ENCODE measurements at places on chromosomes 11 and 22. TPM values are rescaled to one million over a fixed set of nuclear protein-coding genes. Genes with fewer than 3 reads are reported as not detected.
A peak's percentile ranks its signal among the peaks of the same experiment; 100 is the strongest.

Gene HBG1
- total RNA-seq, result not detected

Gene PPM1F
- 25.5 TPM for total RNA-seq

Gene EML3
- 23.7 TPM for total RNA-seq

Gene MUC5B
- not detected for total RNA-seq

Gene DBX1
- not detected for total RNA-seq

Gene ARL2
- total RNA-seq, result 140 TPM

Gene PARVB
- 85.9 TPM for total RNA-seq

Gene GRK2
- total RNA-seq, result 54.0 TPM

GRCh38 chr22:49724030-49724892 is 103.4 kb downstream of the BRD1 start:
- DNase-seq, result no peak

DNA sequence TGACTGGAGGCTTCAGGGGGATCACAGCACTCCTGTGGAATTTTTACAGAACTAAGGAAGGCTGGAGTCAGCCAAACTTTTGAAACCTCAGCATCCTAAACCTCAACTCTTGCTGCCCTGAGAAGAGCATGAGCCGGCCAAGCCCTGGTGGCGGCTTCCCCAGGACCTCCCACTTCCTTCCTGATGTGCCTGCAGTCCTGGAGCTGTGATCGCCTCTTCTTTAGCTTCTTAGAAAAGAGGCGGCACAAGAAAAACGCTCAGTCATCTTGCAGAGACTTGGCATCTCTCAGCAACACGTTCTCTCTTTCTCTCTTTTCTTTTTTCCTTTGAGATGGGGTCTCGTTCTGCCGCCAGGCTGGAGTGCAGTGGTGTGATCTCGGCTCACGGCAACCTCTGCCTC is 40.4 kb upstream of the AMPD3 start:
- peak; percentile 47 for DNase-seq

DNA sequence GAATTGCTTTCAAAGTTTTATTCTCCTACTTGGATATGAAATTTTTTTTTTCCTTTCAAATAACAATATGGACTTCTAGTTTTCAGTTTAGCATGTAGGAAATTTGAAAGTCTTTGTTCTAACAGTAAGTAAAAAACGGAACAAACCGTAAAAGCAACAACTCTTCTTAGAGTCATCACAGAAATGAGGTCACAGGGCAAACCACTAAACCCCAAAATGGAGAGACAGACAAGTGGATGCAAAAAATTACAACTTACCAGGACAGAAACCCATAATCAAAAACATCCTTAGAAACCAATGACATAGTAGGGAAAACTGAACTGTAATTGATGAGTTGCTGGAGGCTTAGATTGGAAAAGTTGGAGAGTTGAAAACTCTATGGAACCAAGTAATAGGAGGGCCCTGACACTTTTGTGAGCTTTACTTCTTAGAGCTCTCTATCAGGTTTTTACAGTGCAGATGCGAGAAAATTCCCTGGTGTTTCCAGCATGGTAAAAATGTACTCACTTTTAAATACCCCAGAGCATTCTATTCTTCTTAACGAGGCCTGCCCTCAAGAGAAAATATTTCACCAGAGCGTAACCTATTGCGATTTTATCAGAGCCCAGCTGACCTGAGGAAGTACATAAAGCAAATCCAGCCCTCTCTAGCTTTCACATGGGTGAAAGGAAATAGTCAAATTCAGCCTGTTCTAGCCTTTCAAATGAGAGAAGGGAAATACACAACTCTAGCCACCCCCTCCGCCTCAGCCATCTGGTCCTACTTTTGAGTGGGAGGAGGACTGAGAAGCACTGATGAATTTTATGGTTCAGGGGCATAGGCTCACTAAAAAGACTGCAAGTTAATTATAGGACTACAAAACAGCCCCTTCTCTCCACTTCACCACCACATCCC is 39.1 kb downstream of the CASP12 start:
- DNase-seq, result no peak

- no peak for DNase-seq
These were observed 6.8 kb upstream of the CTSD start for GRCh38 chr11:1770528-1770927.

GRCh38 chr11:12467610-12468009 is 90.2 kb downstream of the PARVA start:
- DNase-seq, result no peak

- DNase-seq, result no peak
These were observed 16.5 kb downstream of the NAP1L4 start for GRCh38 chr11:2975594-2975993.

DNA sequence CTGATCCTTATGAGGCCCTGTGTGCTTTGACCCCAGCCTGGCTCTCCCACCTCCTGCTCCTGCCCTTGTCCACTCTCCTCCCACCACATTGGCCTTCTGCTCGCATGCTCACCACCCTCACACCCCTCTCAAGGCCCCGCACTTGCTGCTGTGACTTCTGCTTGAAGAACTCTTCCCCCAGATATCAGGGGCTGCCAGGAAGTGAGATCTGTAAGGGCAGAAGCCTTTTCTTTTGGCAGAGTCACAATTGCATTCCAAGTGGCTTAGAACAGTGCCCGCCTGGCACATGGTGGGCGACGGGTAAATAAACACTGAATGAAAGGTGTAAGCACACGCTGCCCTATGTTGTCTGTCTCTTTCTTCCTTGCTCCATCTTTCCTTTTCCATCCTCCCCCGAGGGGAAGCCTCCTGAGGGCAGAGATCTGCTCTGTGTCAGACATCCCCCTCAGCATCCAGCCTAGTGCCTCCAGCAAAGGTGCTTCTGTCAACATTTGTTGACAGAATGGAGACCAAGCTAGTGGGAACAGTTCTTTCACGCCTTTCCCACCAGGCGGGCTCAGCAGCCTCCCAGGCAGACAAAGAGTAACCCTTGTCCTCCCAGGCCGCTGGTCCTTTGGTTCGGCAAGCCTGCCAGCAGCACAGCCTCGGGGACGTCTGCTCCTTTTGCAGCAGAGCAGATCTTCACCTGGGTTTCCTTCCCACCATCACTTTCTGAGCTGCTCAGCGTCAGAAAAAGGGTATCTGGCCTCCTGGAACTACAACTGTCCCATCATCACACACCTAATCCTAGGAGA is 10.0 kb upstream of the PEX26 start:
- DNase-seq, result peak; percentile 31

DNA sequence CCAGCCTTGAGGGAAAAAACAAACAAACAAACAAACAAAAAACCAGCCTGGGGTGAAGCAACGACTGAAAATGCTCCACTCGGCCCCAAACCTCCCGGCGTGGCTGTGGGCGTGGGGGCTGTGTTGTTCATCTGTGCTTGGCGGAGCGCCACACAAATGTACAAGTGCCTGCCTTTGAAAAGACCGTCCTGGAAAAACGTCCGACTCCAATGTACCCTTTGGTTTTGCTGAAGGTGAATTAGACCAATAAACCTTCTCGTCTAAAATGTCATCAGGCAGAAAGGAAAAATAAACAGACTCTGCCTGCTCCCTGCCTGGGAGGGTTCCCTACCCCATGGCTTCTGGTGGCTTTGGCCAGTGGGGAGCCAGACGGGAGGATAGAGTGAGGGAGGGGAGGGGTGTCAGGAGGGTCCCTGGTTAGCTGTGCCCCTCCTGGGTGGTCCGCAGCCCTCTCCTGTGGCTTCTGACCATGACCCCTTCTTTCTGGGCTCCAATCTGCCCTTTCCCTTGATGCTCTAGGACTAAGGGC is 93.9 kb downstream of the TRMU start:
- DNase-seq, result no peak

DNA sequence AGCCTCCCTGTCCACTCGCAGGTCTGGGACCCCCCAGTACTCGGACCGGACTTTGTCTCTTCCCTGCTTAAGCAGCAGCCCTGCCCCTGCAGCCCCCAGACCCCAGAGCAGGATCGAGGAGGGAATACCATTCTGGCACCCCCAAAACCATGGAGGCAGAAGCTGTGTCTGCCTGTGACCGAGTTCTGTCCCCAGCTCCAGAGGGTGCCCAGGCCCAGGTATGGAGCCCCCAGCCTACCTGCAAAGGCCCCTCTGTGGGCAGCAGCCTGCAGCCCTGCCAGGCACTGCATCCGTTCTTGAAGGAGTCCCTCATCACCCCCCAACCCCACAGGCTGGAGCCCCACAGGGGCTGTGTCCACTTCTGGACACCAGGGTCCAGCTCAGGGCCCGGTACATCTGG is 163.8 kb downstream of the BRD1 start:
- no peak for DNase-seq

DNA sequence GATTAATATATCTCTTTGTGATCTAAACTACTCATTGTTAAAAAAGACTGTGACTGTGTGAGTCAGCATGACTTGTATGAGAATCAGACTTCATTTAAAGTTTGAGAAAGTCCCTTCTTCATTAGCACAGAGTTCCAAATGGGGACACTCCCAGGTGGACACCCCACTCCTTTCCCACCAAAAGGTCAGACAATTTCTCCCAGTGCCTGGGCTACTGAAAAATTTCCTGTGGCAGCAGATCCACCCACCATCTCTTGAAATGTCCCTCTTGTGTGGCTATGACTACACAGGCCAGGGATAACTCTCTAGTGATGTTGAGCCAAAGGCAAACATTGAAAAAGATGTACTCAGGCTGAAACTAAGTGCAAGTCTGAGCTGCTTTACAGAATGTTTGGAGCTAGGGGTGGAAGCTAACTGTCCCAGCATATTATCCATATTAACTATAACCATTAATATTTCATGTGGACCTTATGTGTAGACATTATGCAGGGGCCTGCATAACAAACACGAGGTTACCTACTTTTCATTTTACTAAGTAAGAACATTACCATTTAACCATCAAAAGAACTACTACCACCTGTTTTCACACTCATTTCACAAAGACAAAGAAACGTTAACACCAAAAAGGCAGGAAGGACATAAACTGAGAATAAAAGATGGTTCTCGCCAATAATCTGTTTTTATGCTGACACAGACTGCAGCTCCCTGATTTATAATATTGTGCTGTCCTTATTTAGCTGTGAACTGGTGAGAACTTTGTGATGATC is 44.8 kb downstream of the MMP20 start:
- DNase-seq, result no peak

- DNase-seq, result no peak
These were observed 17.6 kb upstream of the COMT start for GRCh38 chr22:19923914-19924513.

GRCh38 chr11:59193587-59194130 is 19.1 kb downstream of the MPEG1 start:
- DNase-seq, result no peak

DNA sequence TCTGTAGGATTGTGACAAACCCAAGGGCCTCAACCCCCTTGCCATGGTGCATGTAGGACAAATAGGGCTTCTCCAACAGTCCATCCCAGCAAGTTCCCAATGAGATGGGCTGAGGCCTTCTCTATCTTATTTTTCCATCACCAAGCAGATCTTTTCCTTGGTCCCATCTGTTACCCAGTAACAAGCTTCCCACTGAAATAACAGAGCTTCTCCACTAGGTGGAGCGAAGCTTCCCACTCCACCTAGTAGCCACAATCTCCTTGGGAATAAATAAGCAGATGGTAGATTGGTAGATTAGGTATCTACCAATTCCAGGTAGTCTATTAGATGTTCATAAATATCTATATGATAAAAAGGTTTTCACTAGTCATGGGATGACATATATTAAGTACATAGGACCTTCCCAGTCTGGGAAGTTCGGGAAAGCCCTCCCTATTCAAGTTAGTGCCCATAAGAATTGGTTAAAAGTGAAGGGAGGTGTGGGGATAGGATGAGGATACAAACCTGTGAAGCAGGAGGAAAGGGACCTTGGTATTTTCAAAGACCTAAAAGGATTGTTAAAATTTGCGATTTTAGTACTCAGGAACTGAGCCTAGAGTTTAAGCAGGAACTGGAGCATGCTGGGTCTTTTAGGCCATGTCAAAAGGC is 5.9 kb upstream of the OR52L1 start:
- no peak for DNase-seq

- no peak for DNase-seq
These were observed 278.9 kb upstream of the NARS2 start for GRCh38 chr11:78853521-78853920.

Data from right cardiac atrium (tissue), 5 donors.